Stimulated activated CD8-positive, alpha-beta memory T cell treated with anti-CD3 and anti-CD28 coated beads, Interleukin-12 subunit alpha, Interleukin-12 subunit beta, amount 100 ng/mL, for 1 hour (primary cell): ENCODE measurements at places on chromosomes 16 and 17.

DNA sequence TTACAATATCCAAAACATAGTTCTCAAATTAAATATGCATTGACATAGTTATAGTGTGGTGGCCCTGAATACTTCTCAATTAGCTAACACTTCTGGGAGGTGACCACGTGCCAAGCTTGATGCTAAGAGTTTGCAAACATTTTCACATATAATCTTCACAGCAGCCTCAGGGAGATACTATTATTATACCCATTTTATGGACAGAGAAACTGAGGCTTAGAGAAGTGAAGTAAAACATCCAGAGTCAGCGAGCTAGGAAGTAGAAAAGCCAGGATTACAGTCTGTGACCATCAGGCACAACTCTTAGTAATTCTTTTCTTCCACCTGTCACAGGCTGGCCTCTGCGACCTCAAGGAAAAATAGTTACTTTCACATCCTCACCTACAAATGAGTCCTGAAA is 102.2 kb upstream of the IRX6 start:
- DNase-seq, result no peak

- no peak for DNase-seq
Observed at GRCh38 chr17:59167571-59168001, 12.0 kb downstream of the PRR11 start.

GRCh38 chr16:81778861-81779535 is at the start of gene PLCG2:
Gene PLCG2, plus strand, starts transcription at chr16:81779291. Its CDS starts 6,699 bp downstream, at chr16:81785990.
- DNase-seq, result peak; percentile 41

GRCh38 chr17:35540589-35541404 is 3.3 kb upstream of the SLFN12L start:
- no peak for DNase-seq
